ENCODE measurements at places on chromosomes 13 and 19.

GRCh38 chr19:5553892-5554291 lies 13.9 kb downstream of the TINCR start:
- no peak for DNase-seq

DNA sequence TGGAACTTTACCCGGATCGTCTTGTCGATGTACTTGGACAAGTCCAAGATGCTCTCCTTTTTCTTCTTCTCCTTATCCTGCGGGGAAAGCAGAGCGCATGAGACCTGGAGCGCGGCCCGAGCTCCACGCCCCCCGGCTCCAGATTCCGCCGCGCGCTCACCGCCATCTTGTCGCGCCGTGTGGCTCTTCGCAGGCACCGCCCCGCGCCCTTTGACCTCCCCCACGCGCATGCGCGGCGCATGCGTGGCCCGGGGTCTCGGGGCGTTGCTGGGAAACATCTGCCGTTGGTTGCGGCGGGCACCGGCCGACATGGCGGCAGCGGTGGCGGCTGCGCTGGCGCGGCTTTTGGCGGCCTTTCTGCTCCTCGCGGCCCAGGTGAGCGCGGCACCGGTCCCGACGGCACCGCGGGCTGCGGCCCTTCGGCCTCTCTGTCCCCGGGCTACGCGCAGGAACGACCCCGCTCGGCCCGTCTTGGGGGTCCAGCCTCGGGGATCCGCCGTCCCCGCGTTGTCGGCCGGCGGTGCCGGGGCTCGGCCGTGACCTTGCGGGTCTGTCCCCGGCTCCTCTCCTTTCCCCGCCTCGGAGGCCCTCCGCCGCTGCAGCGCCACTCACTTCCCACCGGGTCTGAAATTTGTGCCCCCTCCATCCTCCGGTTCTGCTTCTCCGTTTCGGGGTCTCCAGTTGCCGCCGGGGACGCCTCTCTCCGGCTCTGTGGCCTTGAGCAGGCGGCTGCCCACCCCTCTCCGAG lies at the start of the genes LSM7 and SPPL2B:
Gene LSM7, minus strand, starts transcription at position 186 of the 748 bp plus-strand sequence. Its CDS starts 20 bp downstream, at position 166.
Gene SPPL2B, plus strand, starts transcription at position 284 of the 748 bp plus-strand sequence. Its CDS starts 26 bp downstream, at position 310.
- DNase-seq, result peak; percentile 88

DNA sequence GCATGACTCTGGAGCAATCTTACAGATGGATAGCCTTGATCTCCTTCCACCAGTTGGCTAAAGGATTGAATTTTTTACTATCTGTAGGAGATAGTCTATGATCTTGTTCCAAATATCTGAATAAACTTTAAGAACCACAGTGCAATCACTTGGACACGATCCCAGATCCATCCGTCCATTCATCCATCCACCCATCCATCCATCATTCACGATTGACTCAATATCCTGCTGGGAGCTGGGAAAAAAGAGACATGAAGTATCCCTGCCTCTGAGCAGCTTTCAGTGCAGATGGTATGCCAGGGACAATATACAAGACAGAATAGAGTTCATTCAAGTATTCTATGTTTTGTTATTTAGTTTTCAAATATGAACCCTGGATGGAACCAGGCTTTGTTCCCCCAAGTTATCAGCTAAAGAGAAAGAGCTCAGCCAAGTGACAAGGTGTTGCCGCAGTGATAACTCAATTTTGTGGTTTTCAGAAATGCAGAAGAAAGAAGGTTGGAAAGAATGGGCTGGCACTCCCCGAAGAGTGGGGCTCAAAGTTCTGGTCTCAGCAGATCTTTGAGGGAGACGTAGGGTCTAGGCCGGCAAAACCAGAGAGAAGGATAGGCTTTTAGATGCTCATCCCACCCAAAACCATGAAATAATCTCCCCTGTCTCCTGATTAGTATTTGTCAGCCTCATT lies 66.3 kb downstream of the IRS2 start:
- DNase-seq, result no peak

DNA sequence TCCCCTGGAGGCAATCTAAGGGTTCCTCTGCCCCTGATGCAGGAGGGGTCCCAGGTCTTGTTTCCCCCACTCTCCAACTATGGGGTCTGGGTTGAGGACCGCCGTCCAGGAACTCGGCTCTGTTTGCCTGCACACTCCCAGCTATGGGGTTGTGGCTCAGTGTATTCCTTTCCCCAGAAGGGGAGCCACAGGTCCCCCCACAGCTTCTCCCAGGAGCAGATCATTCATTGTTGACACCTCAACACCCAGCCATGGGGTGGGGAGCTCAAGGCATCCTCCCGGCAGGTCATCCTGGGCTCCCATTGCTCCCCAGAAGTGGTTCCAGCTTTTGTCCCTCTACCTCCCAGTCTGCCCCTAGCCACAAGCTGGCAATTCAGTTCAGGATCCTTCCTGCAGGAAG lies 975 bp downstream of the ZNF358 start:
- no peak for DNase-seq

- DNase-seq, result no peak
These were observed 18.6 kb downstream of the NKPD1 start for GRCh38 chr19:45142016-45142725.

DNA sequence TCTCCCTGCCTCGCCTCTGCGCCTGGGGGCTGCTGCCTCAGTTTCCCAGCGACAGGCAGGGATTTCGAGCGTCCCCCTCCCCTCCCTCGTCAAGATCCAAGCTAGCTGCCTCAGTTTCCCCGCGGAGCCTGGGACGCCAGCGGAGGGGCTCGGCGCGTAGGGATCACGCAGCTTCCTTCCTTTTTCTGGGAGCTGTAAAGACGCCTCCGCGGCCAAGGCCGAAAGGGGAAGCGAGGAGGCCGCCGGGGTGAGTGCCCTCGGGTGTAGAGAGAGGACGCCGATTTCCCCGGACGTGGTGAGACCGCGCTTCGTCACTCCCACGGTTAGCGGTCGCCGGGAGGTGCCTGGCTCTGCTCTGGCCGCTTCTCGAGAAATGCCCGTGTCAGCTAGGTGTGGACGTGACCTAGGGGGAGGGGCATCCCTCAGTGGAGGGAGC lies 722 bp upstream of the ICAM1 start:
- DNase-seq, result no peak

DNA sequence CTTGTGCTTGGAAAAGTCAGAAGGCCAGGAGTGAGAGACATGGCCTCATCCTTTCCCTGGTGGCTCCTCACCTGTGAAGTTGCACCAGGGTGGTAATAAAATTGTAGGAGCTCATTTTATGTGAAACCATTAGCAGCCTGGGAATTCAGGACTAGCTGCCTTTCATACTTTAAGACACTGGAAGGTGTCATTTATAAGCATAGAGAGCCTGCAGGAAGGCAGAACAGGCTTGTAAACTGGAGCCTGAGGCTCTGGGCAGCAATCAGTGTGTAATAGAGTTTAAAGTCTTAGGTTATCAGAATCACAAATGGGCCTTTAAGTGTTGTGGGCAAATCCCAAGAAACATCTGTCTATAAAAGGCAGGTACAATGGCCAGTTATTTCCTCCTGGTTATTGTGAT lies 127.2 kb downstream of the TM9SF2 start:
- DNase-seq, result no peak

DNA sequence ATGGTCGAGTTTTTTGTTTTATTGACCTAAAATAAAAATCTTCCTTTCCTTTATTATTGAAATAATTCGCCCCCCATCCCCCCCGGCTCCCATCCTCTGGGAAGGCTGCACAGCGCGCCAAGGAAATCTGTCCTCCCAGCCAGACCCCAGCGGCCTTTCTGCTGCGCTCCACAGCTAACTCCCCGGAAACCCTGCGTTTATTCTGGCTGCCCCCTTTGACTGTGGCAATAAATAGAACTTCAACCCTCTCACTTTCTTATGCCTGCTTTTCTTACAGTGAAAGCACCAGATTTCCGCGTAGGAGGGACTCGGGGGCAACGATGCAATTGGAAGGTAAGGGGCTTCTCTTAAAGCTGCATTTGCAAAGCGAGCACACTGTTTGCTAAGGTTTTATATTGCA lies 9.7 kb upstream of the C19orf12 start:
- peak; percentile 50 for DNase-seq

DNA sequence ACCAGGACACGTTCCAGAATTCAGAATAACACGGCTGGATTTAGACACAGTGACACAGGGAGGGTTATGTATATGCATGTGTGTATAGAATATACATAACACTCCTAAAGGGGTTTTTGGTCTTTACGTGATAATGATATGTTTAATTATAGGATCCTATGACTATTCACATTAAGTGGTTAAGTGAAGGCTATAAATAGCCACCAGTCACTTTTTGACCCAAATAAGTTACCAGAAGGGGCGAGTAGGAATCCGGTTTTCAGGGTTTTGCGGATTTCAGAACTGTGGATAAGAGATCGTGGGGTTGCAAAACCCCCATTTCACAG lies 6.9 kb downstream of the ANGPTL6 start:
- no peak for DNase-seq

GRCh38 chr13:98960606-98961502 lies 17.0 kb downstream of the DOCK9 start:
- DNase-seq, result no peak

- no peak for DNase-seq
These were observed at the start of gene TMEM150B for GRCh38 chr19:55325172-55325571. Gene TMEM150B (minus strand): TSS chr19:55325341. CDS start chr19:55321036, 4,305 bp downstream.

DNA sequence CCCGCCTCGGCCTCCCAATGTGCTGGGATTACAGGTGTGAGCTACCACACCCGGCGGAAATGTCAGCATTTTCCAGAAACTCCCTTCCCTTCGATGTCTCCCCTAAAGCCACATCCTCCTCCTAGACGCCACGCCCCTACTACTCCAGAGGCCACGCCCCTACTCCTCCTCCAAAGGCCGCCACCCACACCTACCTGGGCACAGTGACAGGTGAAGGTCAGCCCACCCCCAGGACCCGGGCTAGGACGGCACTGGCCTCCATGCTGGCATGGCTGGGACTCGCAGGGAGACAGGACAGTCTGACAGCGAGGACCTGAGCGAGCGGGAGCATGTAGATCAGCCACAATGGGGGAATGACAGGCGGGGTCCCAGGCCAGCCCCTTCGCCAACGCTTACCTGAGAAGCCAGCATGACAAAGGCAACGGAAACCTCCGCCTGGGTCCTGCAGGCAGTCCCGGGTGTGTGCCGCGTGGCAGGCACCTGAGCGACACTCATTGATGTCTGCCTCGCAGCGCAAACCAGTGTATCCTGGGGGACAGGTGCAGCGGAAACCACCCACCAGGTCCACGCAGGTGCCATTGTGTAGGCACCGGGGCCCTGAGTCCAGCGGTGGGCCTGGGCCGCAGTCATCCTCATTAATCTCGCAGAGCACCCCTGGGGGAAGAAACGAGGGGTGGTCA lies 22.0 kb downstream of the NOTCH3 start:
- DNase-seq, result no peak

- no peak for DNase-seq
These were observed 50.9 kb downstream of the PCCA start for GRCh38 chr13:100139817-100140216.

DNA sequence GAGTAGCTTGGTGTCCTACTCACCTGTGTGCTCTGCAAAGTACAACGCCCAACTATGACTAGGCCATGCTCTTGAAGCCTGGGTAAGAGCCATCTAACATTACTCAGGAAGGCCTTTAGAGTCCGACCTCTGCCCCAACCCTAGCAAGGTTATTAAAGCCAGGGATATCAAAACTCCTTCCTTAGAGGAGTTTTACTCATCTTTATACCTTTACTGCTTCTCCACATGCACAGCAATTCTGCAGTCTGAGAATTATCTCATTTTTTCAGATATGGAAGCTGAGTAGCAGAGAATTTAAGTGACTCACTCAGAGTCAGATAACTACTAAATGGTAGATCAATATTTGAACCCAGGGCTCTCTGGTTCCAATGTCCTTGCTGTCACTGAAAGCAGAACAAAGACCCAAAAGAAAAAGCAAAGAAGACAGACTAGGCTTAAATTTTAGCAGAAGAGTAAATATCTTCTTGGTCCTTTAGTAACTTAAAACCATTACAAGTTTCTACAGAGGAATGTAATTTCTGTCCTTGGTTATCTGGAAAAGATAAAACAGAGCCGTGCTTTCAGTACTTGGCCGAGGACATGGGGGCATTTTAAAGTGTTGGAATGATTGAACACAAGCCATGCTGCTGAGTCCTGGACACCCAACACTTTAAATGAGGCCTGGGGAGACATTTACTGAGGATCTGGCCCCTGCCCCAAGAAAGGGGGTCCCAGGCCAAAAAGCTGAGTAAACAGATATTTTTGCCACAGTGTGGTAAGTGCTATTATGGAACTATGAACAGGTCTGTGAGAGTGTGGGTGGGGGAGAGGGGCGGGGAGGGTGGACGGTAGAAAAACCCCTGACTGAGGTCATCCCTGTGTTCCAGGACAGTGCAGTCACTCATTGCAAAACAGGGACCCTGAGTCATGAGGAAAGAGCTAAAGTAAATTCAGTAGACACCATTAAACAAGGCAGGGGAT lies 18.4 kb upstream of the KPNA3 start:
- DNase-seq, result no peak

- DNase-seq, result no peak
These were observed 41.4 kb downstream of the SLC7A9 start for GRCh38 chr19:32828139-32828538.

- no peak for DNase-seq
These were observed 25.3 kb downstream of the COG3 start for GRCh38 chr13:45490068-45490467.

- no peak for DNase-seq
These were observed 13.2 kb downstream of the FREM2 start for GRCh38 chr13:38700051-38700450.

GRCh38 chr13:45336025-45336800 lies 4.8 kb downstream of the TPT1 start:
- DNase-seq, result no peak

DNA sequence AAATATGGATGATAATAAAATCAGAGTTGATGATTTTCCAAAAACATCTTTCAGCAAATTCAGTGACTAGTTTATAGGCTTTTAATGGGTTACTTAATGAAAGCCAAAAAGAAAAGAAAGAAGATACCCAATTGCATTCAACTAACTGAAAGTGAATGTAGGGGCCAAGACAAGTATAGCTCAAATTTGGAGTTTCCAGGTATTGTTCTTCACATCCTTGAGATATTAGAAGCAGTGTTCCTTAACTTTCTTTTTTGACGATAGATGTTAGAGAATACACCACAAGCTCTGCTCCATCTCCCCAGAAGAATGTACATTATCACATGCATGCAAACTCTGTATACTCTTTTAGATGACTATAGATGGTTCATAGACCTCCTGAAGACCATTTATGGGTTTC lies 43.6 kb downstream of the PDS5B start:
- no peak for DNase-seq

- DNase-seq, result no peak
These were observed 77.9 kb upstream of the TEX29 start for GRCh38 chr13:111242585-111242984.

DNA sequence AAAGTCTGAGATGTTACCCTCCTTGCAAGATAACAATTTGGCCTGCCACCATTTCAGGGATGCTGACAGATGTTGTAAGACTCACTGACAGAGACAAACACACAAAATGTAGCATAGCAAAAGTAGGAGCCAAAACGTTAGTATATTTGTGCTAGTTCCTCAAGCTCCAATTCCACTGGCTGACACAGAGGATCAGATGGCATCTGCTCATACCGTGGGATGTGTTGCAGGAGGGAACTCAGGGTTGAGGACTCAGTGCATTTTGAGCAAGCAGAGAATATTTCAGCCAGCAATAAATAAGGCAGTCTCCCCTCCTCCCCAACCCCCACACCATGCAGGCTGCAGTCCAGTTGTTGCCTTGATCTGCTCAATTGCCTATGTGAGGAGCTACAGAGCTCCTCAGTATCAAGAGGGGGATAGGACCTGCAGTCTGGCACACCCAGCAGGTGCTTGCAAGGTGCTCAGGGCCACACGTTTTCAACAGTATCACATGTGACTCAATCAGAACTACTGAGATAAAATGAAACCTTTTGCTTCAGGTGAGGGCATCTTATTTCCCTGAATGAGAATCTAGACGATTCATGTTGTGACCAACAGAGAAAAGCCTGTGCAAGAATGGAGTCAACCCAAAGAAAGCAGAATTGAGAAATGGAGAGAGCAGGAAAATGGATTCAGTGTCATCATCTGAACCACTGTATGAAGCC lies 23.6 kb upstream of the LRCH1 start:
- no peak for DNase-seq

All from renal cortex interstitium (tissue), 15 donors.